ENCODE measurements at places on chromosomes 13 and 19.

- peak; percentile 48 for DNase-seq
These were observed 1596.6 kb downstream of the SLITRK5 start for GRCh38 chr13:89267734-89268133.

- DNase-seq, result no peak
These were observed 141.2 kb downstream of the FLT1 start for GRCh38 chr13:28353679-28354078.

DNA sequence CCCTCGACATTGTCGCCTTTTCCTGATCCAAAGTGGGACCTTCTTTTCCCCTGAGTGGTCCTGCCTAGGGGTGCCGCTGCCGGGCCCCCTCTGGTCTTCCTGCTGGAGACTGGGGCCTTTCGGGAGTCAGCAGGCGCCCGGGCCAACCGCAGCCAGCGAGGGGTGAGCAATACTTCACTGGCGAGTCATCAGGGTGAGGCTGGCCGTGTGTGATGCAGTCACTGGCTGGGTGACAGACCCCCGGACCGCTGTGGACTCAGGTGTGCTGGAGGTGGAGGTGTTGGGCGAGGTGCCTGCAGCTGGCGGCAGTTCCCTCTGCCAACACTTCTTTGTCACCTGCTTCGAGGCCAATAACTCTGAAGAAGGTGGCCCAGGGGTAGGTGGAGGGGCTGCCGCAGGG lies 1.5 kb upstream of the CGB5 start:
- DNase-seq, result no peak

DNA sequence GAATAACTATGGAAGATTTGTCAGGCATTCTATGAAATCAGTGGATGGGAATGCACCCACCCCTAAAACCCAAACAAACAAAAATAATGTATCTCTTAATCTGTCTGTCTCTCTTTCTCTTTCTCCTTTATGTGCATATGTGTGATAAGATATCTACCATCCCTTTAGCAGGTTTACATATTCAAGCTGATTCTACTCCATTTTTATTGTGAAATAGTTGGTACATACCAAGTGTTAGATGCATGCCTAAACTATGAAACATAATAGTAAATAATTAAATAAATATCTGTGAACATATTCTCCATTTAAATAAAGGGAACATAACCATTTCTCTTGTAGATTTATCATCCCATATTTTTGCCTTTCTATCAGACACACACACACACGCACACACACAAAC lies 121.8 kb upstream of the PCDH9 start:
- no peak for DNase-seq

- DNase-seq, result no peak
These were observed 526.6 kb downstream of the KLF12 start for GRCh38 chr13:73607489-73608156.

DNA sequence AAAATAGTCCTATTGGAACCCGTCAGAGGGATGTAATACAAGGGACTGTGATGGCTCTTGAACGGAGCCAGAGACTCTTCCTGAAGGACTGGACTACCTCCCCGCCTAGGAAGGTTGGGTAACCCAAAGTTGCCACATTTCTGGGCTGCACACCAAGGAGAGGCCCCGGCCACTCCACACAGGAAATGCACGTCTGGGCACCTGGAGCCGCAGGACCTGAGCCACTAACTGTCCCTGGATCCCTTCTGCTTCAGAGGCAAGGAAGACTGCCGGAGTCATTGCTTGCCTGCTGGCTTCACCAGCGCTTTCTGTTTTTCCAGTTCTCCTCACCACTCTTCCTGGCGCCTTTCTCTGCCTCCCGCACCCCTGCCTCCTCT lies 1.2 kb upstream of the FLT1 start:
- no peak for DNase-seq

GRCh38 chr13:39468306-39468705 lies 134.7 kb downstream of the LHFPL6 start:
- DNase-seq, result no peak

- no peak for DNase-seq
These were observed 66.0 kb upstream of the ZNF420 start for GRCh38 chr19:37012093-37012745.

- no peak for DNase-seq
These were observed 77.6 kb upstream of the STARD13 start for GRCh38 chr13:33362986-33363727.

DNA sequence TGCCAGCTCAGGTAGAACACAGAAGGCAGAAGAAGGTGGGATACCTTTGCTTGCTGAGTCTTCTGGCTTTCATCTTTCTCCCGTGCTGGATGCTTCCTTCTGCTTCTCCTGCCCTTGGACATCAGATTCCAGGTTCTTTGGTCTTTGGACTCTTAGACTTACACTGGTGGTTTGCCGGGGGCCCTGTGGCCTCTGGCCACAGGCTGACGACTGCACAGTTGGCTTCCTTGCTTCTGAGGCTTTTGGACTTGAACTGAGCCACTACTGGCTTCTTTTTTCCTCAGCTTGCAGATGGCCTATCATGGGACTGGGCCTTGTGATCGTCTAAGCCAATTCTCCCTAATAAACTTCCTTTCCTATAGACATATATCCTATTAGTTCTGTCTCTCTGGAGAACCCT lies 19.8 kb upstream of the ZNF331 start:
- no peak for DNase-seq

- DNase-seq, result no peak
These were observed 885 bp downstream of the MLNR start for GRCh38 chr13:49220856-49221589.

- peak; percentile 43 for DNase-seq
These were observed 12.9 kb downstream of the STARD13 start for GRCh38 chr13:33272531-33273124.

- DNase-seq, result no peak
These were observed 1.8 kb downstream of the ABHD13 start for GRCh38 chr13:108220041-108220440.

- peak; percentile 49 for DNase-seq
These were observed 65.8 kb upstream of the SLITRK6 start for GRCh38 chr13:85864963-85865530.

DNA sequence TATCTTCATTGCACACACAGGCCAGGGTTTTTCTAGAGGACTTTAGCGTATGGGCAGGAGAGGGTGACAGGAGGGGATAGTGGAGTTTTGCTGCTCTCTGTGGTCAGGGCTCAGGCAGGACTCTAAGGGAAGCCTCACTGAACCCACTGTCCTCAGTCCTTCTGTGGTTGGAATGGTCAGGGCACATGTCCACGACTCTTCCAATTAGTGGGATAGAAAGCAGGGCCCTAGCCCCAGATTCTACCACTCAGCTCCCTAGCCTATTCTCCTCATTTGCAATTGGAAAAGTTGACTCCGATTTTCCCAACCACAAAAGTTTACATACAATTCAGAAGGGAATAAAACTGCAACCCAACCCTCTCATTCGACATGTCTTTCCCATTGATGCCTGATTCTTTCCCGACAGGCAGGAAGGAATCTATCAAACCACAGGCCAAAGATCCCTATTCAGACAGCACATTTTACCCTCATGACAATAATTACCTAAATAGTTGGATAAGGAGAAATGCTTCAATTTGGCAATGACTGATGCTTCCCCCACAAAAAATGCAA lies 38.2 kb downstream of the TGDS start:
- no peak for DNase-seq

DNA sequence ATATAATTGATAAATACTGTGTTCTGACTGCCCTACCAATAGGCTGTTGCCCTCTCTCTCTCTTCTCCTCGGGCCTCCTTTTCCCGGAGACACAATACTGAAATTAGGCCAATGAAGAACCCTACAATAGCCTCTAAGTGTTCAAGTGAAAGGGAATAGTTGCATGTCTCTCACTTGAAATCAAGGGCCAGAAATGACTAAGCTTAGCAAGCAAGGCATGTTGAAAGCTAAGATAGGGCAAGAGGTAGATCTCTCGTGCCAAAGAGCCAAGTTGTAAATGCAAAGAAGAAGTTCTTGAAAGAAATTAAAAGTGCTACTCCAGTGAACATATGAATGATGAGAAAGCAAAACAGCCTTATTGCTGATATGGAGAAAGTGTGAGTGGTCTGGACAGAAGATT lies 13.3 kb downstream of the KATNAL1 start:
- no peak for DNase-seq

DNA sequence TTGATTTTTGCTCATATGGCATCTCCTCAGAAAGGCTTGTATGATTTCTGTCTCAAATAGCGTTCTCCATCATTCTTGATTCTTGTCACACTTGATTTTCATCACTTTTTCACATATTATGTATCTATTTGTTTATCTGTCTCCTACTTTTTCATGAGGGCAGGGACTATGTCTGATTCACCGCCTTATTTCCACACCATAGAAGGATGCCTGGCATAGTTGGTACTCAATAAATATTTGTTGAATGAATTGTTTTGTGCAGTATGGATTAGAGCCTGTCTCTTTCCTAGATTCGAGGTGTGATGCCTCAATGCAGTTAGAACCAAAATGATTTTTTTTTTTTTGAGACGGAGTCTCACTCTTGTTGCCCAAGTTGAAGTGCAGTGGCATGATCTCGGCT lies 12.1 kb downstream of the SAE1 start:
- DNase-seq, result no peak

GRCh38 chr19:20070691-20071090 lies 7.1 kb upstream of the ZNF90 start:
- no peak for DNase-seq

DNA sequence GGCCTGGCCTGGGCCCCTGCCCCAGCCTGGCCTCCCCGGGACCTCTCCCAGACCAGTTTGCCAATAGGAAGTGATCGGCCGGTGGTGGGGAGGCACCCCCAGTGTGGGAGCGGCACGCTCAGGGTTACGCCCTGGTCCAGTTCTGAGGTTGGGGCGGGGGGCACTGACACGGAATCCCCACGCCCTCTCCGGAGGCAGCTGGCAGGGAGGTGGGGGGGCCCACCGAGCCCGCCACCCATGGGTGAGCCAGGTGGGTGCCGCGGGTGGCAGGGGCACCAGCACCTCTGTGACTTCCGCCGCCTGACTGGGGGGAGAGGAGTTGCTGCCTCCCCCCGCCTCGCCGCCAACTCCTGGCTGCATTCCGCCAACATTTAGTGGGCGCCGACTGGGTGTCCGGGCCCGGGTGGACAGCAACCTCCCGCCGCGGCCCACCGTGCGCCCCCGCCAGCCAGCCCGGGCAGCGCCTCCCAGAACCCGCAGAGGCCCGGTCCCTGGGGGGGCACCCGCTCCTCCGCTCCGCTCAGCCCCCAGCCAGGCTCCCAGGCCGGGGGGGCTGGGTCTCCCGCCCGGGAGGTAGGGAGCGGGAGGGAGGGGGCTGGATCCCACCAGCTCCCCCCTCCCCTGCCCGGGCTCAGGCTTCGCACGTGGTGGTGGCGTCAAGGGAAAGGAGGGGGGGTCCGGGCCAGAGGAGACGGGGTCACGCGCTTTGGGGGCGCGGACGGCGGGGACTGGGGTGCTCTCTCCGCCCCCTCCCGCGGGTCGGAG lies 2.0 kb downstream of the ZBTB7A start:
- DNase-seq, result peak; percentile 64

DNA sequence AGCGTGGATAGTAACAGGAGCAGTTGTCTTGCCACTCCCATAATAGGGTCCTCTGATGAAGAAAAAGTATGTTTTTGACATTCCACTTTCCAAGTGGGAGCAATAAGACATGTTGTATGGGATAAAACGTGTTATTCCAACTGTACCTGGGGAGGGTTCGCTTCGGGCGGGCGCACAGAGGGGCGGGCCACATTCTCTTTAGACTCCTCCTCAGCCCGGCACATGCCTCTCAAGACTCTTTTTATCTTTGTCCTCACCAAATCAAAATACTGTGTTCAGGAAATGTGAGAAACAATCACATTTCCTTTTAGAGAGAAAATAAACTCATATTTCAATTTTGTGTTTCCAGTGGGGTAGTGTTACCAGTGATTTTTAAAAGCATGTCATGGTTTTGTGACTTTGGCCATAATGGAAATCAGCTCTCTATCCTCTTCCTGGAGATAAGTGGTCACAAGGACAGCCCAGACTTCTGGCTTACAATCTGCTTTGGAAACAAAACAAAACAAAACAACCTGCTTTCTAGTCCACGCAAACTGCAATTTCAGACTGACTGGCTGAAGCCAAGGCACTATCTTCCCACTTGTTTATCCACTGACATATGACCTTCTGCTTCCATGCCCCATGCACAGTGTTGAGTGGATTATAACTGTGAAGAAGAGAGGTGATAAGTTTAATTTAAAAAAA lies 276.1 kb downstream of the NALCN start:
- no peak for DNase-seq

DNA sequence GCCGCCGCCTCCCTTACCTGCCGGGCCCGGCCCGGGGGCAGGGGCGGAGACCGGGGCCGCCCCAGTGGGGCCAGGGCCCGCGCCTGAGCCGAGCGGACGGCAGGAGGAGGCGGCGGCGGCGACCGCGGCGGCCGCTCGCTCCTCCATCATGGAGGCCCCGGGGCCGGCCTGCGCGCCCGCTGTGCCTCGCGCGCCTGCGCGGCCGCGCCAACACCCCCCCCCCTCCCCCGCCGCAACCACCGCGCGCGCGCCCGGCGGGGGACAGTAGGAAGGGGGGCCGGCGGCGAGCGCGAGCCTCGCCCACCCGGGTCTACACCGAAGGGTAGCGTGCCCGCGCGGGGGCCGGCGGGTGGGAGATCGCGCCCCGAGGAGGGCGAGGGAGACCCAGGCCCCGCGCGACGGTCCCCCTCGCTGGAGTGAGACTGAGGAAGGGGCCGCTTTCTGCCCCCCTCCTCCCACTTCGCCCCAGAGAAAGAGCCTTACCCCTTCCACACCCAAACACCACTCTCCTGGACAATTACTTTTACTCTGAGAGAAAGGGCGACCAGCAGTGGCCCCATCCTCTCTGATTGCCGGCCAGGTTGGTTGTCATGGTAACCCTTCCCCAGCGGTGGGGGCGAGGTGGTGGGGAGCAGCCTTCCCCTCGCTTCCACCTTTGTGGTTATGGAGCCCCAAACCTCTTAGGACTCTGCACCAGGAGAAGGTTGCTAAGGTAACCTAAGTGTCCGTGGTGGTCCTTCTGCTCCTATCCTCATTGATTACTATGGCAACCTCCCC lies at the start of gene STRN4:
Gene STRN4, minus strand, starts transcription at position 170 of the 777 bp plus-strand sequence. Its CDS starts 20 bp downstream, at position 150.
- DNase-seq, result peak; percentile 58

GRCh38 chr13:53250977-53251376 lies 222.4 kb downstream of the OLFM4 start:
- no peak for DNase-seq

GRCh38 chr13:29877456-29878078 lies 27.1 kb upstream of the UBL3 start:
- DNase-seq, result no peak

DNA sequence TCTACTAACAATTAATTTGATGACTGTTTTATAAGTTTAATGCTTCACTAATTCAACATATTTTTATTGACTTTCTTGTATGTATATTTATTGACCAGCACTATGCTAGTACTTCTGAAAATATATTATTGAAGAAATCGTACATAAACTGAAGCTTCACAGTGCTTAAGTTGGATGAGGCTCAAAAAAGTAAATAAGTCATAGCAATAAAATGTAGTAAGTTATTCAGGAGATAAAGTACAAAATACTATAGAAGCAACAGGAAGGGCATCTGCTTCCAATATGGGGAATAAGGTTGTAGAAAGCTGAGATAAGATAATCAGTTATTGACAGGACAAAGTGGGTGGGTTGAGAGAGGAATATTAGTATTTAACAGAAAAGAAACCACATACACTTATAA lies 944.9 kb upstream of the MIR17HG start:
- DNase-seq, result no peak

GRCh38 chr13:112892426-112893206 lies 76.4 kb upstream of the MCF2L start:
- DNase-seq, result no peak

GRCh38 chr19:53898636-53899341 lies 10.3 kb upstream of the CACNG7 start:
- DNase-seq, result peak; percentile 32
